ENCODE measurements at places on chromosomes 11 and 22. TPM values are rescaled to one million over a fixed set of nuclear protein-coding genes. Genes with fewer than 3 reads are reported as not detected.

The VWCE gene
- total RNA-seq: 0.99 TPM

The SDF2L1 gene
- total RNA-seq: 23.2 TPM

The CSTPP1 gene
- total RNA-seq: 16.1 TPM

DNA sequence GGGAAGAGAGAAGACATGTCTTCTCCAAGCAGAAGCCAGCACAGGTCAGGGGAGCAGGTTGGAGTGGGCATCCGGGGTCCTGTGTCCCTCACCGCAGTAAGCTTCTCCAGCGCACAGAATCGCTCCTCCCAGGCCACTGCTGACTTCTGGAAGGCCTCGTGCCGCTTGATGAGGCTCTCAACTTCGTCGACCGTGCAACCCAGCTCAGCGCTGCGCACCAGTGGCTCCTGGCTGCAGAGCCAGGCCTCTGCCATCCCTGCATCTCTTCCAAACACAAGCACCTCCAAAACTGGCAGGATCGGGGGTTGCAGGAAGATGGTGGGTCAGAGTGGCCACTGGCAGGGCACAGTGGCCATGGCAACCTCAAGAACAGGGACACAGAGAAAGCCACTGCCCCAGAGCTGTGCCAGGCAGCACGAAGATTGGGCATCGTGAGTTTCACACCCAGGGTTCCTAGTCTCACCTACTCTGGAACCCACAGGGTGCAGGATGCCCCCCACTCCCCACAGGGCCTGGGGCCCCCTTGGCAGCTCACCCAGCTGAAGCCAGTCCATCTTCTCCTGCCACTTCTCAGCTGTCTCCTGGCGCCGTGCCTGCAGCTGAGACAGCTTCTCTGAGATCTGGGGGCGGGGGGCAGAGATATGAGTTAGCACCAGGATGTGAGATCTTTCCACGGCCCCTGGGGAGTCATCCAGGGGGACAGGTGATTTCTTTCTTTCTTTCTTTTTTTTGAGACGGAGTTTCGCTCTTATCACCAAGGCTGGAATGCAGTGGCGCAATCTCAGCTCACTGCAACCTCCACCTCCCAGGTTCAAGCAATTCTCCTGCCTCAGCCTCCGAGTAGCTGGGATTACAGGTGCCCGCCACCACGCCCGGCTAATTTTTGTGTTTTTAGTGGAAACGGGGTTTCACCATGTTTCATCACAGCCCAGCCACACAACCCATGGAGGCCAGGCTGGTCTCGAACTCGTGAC lies 11.2 kb upstream of the RBM4B start:
- DNase-seq: no peak

- DNase-seq: no peak
These were observed 48.6 kb upstream of the CCDC188 start for GRCh38 chr22:20199413-20199842.

- DNase-seq: no peak
These were observed 12.7 kb upstream of the LARGE1 start for GRCh38 chr22:33932997-33933396.

DNA sequence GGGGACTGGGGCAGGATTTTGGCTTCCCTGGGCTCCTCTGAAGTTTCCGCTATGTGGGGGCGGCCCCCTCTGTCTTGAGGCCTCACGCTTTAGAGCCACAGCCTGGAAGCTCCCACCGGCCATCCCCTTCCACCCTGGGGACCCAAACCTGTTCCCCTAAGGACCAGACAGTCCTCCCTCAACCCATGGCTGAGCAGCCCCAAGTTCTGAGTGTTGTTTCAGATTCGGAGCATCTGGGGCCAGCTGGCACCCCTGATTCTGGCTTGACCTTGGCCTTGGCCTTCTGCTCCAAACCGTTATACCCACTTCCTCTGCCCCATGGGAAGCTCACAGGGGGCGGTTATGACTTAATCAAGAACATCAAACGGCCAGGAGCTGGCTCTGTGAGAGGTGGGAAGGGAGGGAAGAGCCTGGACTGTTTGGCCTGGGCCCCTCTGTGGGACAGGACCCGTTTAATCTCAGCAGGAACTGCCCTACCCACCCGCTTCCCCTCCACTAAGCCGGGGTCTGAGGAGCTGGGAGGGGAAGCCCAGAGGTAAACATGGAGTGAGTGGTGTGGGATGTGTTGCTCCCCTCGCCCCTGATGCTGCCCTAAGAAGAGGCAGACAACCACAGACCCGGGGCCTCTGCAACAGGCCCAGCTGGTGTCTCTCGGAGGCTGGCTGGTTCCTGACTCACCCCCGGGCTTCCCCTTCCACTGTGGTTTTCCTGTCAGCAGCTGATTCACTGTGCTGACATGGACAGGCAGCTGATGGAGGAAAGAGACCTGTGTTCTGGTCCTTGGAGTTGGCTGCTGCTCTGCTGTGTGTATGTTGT lies 3.4 kb downstream of the CD82 start:
- peak; percentile 45 for DNase-seq

DNA sequence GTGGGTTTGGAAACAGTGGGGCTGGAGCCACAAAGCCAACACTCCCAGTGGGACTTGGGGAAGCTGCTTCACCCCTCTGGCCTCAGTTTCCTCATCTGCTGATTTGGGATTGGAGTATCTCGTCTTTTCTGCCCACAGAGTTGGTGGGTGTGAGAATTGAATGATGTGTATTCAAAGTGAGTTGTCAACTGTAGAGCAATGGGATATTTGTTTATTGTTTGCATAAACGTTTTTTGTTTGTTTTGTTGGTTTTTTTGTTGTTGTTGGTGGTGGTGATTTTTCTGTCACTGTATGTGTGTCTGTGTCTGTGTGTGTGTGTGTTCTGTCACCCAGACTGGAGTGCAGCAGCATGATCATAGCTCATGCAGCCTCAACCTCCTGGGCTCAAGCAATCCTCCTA lies 542.0 kb downstream of the MIAT start:
- DNase-seq: no peak

- no peak for DNase-seq
These were observed 10.2 kb downstream of the ROBO3 start for GRCh38 chr11:124875401-124875800.

All from naive thymus-derived CD8-positive, alpha-beta T cell (primary cell).